B cell (primary cell): ENCODE measurements at places on chromosomes 4 and X. TPM values are rescaled to one million over a fixed set of nuclear protein-coding genes. Genes with fewer than 3 reads are reported as not detected.

CSAG2 gene
- total RNA-seq = not detected in 2 replicates

ARHGAP6 gene
- 2.1 and 2.6 TPM in 2 replicates for total RNA-seq

- no peak for DNase-seq
Observed at GRCh38 chr4:87525636-87526295, 3.4 kb downstream of the SPARCL1 start.

- peak; percentile 83 for DNase-seq
Observed at GRCh38 chrX:49186125-49187027, at the start of gene PRICKLE3. PRICKLE3 (minus strand) TSS chrX:49186373; CDS start chrX:49186297, 76 bp downstream.

DNA sequence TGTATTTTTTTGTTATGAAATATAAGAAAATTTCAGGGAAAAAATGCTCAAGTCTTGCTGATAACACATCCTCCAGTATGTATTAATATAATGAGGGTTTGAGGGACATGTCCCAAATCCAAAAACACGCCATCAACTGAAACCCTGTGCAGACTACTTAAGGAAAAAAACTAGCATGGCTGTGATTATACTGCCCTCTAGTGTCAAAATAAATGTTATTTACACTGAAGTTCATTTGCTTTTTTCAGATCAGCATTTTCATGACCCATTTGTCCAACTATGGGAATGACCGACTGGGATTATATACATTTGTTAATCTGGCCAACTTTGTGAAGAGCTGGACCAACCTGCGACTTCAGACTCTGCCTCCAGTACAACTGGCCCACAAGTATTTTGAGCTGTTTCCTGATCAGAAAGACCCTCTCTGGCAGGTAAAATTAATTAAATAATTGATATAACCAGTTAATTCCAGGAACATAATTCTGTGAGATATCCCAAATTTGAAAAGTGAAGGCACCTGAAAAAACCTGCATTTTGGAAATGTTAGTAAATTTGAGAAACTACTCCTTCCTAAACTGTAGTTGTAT, 128.5 kb downstream of the PRSS12 start:
- DNase-seq = peak; percentile 38

GYPE gene
- total RNA-seq = 3.4 and 4.7 TPM in 2 replicates

DNA sequence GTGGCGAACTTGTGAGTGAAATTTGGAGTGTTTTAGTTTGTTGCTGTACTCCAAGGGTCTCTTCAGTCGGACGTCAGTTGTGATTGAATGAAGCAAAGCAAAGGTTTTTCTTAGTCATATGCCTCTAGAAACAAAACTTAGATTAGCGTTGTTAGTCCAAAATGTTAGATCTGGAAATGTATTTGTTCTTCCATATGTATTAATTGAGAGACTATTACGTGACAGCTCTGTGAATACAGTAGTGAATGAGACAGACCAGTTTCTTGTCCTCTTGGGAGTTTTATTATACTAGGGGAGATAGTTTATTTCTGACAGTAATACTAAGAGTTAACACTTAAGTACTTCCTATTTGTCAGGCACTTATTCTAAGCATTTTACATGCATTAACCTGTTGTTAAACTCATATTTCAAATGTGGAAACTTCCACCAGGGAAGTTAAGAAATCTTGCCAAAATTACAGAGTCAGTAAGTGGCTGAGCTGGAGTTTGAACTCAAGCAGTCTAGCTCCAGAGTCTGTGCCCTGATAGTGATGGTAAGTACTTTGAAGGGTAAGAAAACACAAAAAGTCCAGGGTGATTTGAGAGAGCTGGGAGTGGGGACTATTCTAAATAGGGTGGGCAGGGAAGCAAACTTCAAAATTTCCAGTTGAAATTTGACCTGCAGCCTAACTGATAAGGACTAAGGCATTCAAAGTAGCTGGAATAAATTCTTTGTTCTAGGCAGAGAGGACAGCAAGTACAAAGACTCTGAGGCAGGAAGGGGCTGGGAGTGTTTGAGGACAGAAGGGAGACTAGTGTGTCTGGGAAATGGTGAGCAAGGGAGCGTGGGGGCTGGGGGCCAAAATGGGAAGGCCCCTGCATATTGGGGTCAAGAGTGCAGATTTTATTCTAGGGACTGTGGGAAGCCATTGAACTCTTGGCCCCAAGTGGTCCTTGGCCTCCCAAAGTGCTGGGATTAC, 17.0 kb downstream of the ADD1 start:
- no peak for DNase-seq

DNA sequence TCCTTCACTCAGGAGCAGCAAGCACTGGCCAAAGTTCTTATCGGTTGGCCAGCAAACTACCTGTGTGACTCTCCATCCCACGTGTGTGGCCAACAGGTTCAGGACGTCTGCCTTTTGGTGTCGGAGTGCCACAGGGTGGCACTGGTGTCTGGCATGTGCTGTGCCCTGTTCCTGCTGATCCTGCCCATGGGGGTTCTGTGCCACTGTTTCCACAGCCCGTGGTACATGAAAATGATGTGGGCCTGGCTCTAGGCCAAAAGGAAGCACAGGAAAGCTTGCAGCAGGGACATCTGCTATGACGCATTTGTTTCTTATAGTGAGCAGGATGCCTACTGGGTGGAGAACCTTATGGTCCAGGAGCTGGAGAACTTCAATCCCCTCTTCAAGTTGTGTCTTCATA, 4.6 kb upstream of the TLR2 start:
- DNase-seq = no peak

LRP2BP gene
- total RNA-seq = 1.6 and 1.7 TPM in 2 replicates

GRCh38 chrX:152905081-152905420, 7.2 kb downstream of the ZNF185 start:
- no peak for DNase-seq

MAGEB1 gene
- total RNA-seq = not detected in 2 replicates

- DNase-seq = no peak
Observed at GRCh38 chrX:148498067-148498466, 2.4 kb upstream of the AFF2 start.

TRPC3 gene
- not detected in 2 replicates for total RNA-seq

DDX53 gene
- total RNA-seq = not detected in 2 replicates

CLNK gene
- total RNA-seq = 0.49 and 0.57 TPM in 2 replicates

- no peak for DNase-seq
Observed at GRCh38 chr4:7424553-7425111, 10.1 kb downstream of the PSAPL1 start.

DNA sequence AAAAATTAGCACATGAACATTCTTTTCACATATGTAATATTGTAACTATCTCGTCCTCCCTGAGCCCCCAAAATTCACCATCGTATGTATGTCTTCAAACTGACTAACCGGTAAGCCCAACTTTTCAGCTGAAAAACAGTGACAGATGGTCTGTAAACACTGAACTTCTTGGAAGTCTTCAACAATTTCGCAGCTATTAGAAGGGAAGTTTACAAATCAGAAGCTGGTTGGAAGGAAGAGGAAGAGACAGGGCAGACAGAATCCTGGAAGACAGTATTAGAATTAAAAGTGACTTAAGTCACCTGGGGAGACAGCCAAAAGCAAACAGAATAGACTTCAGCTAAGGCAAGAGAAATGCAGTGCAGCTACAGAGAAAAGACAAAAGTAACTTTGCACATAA, 858.4 kb downstream of the ADGRL3 start:
- DNase-seq = no peak

GRCh38 chr4:75391489-75392166, 122.6 kb downstream of the RCHY1 start:
- no peak for DNase-seq

SLC9B1 gene
- total RNA-seq = 1.9 and 2.1 TPM in 2 replicates

NSG1 gene
- not detected in 2 replicates for total RNA-seq

DNA sequence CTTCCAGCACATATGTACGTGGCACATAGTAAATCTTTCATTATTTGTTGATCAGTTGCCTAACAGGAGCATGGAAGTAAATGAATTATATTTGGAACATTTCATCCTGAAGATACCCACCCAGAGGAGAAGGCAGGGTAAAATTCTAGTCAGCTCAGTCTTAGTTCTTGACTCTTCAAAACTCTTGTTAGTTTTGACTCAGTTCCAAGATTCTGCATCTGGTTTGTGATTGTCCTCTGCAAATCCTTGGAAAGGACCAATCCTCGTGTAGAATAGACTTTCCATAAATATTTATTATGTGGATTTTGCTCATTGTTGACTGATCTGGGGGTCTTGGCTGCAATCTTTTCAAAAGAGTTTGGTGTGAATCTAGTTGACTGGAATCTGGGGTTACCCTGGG, 257.5 kb upstream of the FAT1 start:
- DNase-seq = no peak

HSPA4L gene
- total RNA-seq = not detected in 2 replicates
